ENCODE measurements at places on chromosomes 1 and 21.

- no peak for DNase-seq
These were observed 4.1 kb upstream of the TMCO1 start for GRCh38 chr1:165772739-165773138.

DNA sequence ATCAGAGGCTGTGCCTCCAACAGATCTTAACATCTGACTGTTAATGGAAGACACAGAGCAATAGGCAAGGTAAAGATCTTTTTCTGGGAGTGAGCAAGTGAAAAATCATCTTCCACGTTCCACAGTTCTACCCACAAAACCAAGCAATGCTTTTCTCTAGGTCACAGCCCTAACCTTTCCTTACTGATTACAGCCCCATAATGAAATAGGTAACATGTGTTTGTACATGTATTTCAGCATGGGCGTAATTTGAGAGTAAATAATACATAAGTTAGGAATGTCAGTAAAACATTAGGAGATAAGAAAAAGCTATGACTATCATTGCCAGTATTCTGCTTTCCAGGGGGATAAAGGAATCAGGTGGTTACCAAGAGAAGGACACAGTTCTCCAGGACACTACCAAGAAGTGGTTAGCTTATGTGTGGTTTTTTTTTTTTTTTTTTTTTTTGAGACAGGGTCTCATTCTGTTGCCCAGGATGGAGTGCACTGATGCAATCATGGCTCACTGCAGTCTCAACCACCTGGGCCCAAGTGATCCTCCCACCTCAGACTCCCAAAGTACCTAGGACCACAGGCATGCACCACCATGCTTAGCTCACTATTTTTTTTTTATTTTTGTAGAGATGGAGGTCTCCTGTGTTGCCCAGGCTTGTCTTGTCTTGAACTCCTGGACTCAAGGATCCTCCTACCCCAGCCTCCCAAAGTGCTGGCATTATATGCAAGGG lies 72.0 kb downstream of the DAP3 start:
- no peak for DNase-seq

DNA sequence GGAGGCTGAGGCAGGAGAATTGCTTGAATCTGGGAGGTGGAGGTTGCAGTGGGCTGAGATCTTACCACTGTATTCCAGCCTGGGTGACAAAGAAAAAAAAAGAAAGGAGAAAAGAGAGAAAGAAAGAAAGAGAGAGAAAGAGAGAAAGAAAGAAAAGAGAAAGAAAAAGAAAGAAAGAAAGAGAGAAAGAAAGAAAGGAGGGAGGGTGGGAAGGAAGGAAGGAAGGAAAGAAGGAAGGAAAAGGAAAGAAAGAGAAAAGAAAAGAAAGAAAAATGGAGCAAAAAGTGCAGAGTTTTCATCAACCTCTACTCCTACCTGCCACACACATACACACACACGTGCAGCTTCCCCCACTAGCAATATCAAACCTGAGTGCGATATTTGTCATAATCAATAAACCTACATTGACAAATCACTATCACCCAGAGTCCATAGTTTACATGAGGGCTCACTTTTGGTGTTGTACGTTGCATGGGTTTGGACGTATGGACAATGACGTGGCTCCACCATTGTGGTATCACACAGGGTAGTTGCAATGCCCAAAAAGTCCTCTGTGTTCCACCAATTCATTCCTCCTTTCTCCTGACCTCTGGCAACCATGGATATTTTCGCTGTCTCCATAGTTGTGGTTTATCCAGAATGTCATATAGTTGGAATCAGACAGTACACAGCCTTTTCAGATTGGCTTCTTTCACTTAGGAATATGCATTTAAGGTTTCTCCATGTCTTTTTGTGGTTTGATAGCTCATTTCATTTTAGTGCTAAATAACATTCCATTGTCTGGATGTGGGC lies 36.5 kb downstream of the EVA1C start:
- DNase-seq = peak; percentile 50

DNA sequence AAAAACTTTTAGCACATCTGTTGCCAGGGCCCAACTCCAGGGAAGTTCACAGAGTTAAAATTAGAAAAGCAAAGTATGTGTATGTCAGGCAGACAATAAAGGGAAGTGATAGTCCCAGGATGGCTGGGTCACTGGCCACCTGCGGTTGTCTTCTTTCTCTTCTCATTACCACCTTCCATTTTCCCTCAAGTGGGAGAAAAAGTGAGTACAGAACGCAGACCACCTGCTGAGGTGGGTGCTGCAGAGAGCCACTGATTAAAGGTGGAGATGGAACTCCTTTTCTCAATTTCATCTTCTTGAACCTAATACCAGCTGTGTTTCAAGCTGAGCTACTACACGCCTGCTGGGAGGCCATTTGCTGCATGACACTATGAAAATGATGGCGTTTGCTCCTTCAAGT lies 88.8 kb upstream of the PDE4B start:
- no peak for DNase-seq

DNA sequence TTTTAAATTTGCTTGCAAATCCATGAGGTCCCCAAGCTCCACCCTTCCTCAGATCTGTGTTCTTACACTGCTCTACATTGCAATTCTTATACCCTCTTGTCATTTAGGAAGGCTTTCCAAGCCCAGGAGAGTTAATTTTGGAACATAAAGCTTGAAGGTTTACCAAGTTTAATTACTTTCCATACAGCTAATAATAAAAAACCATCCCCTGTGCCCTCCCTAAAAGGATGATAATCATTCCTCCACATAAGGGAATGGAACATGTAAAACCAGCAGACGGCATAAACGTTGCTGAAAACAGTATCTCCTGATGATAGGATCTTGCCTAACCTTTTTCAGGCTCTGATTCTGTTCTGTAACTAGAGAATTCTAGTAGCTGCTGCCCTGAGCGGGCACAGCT lies 23.9 kb upstream of the SIPA1L2 start:
- no peak for DNase-seq

GRCh38 chr1:9732123-9732971 lies 80.8 kb downstream of the PIK3CD start:
- DNase-seq = no peak

DNA sequence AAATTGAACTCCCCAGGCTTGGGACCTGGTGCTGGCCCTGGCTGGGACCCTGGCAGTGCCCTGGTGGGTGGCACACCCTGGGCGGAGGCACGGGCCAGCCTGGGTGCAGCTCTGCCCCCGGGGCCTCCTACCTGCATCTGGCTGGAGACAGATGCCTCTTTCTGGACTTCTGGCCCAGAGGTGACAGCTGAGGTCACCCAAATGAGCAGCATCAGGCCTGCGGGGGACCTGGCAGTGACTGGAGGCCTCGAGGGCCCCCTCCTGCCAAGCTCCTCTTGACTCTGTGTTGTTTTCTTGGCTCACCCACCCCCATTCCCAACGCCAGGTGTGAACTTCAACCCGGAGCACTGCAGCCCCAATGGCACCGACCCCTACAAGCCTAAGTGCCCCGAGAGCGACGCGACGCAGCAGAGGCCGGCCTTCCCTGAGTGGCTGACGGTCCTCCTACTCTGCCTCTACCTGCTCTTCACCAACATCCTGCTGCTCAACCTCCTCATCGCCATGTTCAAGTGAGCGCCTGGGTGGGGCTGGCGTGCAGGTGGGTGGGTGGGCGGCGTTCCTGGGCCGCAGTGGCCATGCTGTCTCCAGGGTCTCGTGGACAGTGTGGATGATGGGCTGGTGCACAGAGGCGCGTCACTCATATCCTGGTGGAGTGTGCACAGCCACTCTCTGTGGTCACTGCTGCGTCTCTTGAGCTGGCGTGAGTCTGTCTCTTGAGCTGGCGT lies 41.6 kb upstream of the LRRC3 start:
- no peak for DNase-seq

GRCh38 chr1:110409316-110409715 lies 1.8 kb upstream of the LAMTOR5 start:
- no peak for DNase-seq

GRCh38 chr1:218882454-218882853 lies 291.2 kb upstream of the LYPLAL1 start:
- no peak for DNase-seq

DNA sequence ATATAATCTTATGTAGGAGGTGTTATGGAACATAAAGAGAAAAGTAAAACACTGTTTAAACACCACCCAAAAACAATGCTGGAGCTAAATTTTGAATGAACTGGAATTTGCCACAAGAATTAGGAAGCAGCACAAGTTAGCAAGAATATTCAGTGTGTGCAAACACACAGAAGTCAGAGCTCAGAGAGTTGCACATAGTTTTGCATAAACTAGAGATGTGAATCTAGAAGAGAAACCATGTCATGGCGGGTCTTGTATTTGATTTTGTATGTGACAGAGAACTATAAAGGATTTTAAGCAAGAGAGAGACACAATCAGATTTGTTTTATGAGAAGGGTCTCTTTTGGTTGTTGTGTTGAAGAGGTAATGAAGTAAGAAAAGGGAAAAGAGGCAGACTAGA lies 38.2 kb downstream of the SELENOF start:
- no peak for DNase-seq

DNA sequence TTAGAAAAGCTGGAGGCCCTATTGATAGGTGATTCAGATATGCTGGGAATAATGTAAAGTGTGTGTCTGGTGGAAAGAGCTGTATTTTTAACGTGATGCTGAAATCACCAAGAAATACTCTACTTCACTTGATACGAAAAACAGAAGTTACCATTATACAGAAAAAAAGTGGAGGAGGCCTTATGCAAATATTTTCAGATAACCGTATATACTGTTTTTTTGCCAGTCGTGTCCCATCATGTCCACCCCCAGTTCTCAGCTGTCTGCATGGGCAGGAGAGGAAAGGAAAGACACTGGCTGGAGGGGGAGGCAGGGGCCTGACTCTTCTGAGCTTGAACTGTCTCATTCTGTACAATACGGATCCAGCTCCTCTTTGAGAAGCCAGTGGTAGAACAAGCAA lies 51.1 kb downstream of the KCNJ6 start:
- no peak for DNase-seq

- DNase-seq = no peak
These were observed 294.0 kb upstream of the C1orf87 start for GRCh38 chr1:60367532-60367931.

DNA sequence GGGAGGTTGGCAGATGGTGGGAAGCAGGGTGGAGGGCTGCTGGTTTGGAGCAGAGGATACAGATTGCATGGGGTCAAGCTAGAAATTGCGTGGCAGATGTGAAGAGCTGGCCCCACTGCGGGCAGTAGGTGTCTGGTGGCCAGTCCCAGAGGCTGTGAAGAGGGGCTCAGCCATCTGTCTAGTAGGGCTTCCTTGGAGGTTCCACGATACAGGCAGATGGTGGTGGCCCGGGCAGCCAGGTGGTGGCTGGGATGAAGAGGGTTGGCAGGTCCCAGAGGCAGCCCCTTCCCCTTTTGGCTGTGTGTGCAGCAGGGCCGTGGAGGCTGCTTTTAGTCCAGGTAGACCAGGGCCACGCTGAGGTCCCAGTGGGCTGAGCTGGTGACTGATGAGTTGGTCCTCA lies 16.6 kb downstream of the PSEN2 start:
- DNase-seq = no peak

- DNase-seq = peak; percentile 34
These were observed 95.4 kb downstream of the AHCTF1 start for GRCh38 chr1:246836209-246836966.

DNA sequence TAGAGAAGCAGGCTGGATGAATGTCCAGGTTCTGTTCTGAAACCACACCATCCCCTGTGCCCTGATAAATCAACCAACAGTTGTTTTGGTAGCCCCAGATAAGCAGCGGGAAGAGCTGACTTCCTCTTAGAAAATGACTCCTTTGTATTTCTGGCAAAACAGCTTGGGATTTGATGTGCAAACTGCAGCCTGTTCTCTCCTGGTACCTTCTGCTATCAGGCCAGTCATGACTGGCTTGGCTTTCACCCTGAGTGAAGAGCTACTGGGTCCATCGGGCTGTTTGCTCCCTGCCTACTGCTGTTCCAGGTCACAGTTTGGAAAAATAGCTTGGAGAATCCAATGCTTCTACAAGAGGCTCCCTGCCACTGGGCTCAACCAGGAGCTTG lies 116.8 kb downstream of the DTL start:
- DNase-seq = no peak

- no peak for DNase-seq
These were observed 112.9 kb downstream of the FCRL5 start for GRCh38 chr1:157439302-157439954.

GRCh38 chr1:111209622-111210021 lies 9.2 kb upstream of the DENND2D start:
- no peak for DNase-seq

DNA sequence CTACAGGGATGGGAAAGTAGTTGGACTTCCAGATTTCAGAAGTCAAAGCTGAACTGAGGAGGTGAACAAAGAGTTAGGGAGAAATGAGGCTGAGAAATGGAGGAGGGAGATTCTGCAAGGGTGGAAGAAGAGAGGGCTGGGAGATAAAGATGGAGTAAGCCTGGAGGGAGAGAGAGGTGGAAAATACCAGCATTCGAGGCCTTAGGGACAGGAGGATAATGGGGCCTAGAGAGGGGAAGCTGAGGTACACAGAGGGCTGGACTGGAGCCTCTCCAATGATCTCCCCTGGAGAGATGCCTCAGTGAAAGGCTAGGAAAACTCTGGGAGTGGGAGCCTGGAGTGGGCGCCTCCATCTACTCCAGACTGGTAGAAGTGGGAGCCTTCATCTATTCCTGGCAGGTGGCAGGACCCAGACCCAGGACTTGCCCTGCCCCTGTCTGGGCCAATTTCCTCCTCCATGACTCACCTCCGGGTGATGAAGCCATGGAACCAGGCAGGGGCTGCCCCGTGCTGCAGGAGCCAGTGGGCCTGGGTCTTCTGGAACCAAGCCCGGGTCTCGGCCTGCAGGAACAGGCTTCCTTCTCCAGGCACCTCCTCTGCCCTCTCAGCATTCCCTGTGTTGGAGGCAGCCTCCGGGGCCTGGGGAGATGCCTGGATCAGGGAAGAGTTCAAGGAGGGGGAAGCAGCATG lies 1.9 kb downstream of the SH2D2A start:
- DNase-seq = no peak

DNA sequence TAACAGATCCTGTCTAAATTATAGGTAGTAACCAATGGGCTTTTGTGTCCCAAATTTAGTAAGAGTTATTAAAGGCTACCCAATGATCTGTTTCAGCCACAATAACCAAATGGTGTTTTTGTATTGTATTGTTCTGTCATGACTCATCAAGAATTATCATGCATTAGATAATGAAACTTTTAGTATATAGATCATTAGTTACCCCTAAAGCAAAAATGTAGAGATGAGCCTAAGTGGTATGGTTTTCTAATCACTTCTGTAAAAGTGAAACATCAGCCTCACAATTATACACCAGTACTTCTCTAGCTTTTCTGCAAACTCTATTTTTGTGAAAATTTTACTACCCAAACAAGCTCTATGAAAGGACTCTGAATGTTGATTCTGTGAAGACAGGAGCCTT lies 71.4 kb downstream of the LRRC7 start:
- no peak for DNase-seq

- peak; percentile 91 for DNase-seq
These were observed 756 bp downstream of the PHGDH start for GRCh38 chr1:119712342-119713038.

GRCh38 chr1:7638078-7638477 lies 133.0 kb upstream of the VAMP3 start:
- peak; percentile 45 for DNase-seq

GRCh38 chr1:236058141-236058934 lies 6.6 kb downstream of the NID1 start:
- peak; percentile 63 for DNase-seq

DNA sequence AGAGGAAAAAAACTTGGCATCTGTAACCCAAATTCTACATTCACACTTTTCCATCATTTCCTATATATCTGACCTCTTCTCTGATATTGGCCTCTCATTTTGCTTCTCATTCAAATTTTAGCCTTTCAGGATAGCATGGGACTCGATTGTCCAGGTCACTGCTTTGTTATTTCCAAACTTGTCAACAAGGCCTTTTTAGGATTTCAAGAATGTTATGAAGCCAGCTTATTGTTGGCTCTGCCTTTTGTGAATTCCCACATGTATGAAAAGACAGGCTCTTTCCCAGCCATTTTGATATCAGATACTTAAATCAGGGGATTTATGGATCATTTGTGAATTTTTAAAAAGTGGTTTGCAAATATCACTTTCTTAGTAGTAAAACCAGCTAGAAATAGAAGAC lies 663.5 kb downstream of the NCAM2 start:
- DNase-seq = no peak
